ENCODE measurements at places on chromosomes 13 and 19.

DNA sequence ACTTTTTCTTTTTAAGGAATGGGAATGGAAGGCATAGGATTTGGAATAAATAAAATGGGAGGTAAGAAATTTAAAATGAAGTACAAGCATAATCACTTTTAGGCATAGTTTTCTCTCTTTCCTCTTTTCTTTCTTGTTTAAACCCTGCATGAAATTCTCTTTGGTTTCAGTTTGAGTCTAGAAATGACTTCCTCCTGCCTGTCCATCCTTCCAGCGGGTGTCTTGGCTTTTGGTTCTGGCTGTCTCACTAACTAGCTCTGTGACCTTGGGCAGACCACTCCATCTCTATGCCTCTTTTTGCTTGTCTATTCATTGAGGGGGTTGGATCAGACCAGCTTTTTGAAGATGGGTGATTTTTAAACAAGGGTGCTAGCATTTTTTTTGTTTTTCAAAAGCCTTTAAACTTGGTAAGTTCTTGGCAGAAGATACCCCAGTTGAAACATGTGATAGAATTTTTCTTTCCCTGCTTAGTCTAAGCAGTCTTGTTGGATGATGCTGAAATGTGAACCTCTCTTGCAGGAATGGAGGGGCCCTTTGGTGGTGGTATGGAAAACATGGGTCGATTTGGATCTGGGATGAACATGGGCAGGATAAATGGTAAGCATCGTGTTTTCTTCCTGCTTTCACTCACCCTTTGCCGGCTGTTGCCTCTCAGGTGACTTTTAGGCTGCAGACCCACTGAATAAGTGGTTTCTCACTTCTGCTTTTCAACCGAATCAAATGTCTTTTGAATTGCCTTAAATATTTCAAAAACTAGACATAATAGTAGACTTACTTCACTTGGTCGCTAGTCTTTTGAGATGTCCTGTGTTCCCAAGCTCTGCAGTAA lies 28.6 kb downstream of the PRAM1 start:
- DNase-seq = no peak

DNA sequence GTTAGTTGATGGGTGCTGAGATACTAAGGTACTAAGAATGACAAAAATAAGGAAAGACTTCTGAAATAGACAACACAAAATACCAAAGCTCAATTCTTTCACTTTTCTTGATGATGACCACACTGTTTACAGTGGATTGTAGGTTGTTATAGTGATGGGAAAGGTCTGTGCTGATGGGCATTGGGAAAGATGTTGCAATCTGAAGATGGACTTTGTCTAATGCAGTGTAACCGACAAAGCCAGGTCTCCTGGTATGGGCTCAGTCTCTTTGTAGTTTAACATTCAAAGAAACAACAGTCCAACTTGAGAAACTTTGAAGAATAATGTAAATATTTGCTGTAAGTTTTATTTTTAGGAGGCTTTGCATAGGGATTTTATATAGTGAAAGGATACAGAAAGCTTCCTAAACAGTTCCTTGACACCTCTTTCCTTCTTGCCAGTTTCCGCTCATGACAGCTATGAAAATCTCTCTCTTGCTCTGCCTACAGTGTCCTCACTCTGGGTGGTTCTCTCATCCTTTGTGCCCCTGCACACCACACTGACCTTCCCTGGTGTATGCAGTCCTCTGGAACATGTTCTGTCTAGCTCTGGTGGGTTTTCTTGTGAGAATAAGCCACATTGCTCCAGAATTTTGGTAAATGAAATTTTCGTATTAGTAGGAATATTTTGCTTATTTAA lies 172.2 kb downstream of the KCNRG start:
- no peak for DNase-seq

DNA sequence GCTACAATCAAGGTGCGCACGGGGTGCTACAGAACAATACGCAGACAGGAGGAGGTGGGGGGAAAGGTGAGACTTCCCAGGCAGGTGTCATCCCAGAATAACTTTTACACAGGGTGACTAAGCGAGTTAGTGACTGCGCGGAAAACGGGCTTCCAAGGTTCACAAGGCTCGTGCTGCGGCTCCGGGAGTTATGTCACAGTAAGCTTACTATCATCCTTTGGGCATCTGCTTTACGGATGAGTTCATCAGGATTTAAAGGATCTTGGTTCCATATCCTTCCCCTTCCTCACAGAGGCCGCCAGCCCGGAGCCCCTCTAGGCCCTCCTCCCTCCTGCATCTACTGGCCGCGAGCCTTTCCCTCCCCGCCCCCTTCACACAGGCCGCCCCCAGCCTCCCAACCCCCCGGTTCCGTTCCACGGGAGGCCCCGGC lies 474 bp upstream of the IFT88 start:
- DNase-seq = peak; percentile 77

DNA sequence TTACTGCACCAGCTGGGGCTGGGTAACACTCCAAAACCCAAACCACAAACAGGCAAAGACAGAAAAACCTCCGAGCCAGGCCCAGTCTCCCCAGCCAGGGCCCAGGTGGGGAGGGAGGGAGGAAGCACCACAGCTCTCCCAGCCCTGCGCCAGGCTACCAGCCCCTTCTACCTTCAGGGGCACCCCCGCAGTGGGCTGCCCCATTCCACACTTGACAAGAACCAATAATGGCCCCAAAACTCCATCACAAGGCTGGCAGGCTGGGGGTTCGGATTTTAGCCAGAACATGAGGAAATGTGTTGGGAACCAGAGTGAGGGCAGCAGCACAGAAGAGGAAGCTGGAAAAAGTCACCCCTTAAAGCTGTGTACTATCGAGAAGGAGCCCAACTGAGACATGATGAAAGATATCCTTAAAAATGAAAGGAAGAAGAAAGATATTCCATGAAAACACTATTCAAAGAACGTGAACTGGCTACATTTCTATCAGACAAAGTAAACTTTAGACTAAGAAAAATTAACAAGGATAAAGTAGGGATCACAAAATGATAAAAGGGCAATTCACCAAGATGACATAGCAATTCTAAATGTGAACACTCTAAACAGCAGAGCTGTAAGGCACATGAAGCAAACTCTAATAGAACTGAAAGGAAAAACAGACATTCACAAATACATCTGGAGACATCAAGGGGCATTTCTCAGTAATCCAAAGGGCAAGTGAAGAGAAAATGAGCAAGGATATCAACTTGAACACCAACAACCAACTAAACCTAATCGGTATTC lies 12.9 kb downstream of the TUBGCP3 start:
- DNase-seq = no peak

DNA sequence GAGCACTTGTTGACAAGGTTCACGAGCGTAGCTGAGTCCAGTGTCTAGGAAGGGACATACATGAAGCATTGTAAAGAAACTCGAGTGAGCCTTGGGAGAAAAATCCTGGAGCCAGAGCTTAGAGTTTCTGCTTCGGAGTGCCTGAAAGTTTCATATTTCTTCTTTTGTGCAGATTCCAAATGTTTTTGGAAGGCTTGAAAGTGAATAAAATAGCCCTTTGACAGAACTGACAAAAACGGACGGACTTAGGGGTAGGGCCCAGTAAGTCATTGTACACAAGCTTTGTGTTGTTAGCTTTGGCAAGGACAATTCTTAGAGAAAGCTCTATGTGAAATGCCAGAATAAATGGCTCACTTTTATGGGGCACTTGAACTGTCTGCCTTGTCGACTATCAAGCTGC lies 2.8 kb downstream of the RNF113B start:
- no peak for DNase-seq

- DNase-seq = no peak
These were observed 428.5 kb upstream of the NBEA start for GRCh38 chr13:34513526-34513925.

- no peak for DNase-seq
These were observed 888.6 kb downstream of the DIAPH3 start for GRCh38 chr13:59274958-59275727.

- DNase-seq = no peak
These were observed 207.8 kb downstream of the DCLK1 start for GRCh38 chr13:35923347-35923746.

DNA sequence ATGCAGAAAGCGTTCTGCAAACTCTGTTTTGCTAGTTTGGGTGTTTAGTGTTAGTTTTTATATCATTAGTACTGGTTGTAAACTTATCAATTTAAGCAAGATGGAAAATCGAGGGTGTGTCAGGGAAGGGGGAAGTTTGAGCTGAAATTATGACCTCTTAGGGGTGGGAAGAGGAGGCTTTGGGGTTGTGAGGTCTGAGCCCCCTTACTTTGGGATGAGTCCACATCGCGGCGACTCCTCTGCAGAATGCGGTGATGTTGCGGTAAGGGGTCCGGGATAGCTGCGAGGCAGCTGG lies 743 bp upstream of the NDUFS7 start:
- no peak for DNase-seq

DNA sequence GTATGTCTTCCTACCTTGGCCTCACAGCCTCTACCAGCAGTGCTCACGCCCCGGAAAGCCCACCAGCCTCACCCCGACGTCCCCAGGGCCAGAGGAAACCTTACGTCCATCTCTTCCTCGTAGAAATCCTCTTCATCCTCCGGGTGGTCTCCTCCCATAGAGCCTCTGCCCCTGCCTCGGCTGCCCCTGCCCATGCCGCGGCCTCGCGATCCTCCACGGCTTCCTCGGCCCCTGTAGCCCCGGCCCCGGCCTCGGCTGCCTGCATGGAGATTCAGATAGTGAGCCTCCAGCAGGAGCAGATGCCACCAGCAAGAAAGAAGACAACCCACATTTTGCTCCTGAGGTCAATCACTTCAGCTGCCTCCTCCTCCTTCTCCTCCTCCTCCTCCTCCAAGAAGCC lies 27.3 kb downstream of the ZC3H4 start:
- no peak for DNase-seq

DNA sequence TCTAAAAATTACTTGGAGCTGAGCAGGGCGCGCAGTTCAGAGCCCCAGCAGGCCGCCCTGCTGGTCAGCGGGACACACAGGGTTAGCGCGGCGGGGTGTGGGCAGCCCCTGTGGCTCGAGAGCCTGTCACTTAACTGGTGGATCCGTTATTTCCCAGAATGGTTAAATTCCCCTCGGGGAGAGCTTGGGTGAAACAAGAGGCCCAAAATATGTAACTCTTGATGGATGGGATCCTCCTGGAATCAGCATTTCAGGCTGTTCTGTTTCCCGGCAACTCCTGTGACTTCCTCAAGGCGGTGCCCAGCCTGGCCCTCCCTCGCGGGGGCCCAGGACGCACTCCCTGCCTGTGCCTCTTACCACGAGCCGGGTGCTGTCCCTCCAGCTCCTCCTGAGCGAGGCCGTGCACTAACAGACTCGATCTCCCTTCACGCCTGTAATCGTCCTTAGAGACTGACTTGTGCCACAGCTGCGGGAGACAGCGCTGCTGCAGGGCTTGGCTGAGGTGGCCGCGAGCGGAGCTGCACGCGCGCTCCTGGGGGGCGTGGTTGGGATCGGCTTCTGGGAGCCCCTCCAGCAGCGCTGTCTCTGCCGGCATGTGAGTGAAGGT lies 9.7 kb downstream of the PTBP1 start:
- DNase-seq = peak; percentile 25

GRCh38 chr13:42047561-42048341 lies 697 bp upstream of the DGKH start:
- DNase-seq = peak; percentile 71

GRCh38 chr19:32750441-32751055 lies 31.0 kb downstream of the TDRD12 start:
- DNase-seq = peak; percentile 9

DNA sequence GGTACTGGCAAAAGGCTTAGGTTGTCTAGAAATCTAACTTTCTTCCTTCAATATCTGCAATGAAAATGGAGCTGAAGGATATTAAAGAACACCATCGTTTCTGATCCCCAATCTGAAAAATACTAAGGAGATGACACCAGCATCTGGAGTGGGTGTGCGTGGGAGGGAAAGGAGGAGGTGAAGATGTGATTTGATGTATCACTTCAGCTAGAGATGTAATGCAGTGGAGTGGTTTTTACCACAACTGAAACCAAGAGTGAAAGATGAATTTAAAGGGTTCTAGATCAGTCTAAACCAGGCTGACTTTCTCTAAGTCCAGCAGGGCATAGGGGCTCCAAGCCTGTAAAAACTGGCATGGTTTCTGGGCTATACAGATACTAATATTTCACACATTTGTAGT lies 148.4 kb downstream of the AKAP11 start:
- no peak for DNase-seq

DNA sequence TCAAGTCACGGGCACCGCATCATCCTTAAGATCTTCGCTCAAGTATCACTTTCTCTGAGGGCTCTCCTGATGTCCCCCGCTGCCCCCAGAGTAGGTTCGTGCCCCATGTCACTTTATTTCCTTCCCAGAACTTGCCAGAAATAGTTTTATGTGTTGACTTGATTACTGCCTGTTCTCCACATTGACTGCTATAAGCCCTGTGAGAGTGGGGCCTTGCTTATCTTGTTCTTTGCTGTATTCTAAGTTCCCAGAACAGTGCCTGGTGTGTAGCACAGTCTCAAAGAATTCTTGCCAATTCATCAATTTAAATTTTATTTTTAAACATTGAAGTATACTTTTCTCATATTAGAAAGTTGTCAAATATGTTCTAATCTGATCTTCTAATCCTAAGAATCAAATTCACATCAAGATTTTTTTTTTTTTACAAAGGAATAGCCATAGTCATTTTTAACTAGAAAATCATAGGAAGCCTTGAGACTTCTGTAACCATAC lies 32.1 kb upstream of the GPR183 start:
- DNase-seq = no peak

GRCh38 chr19:20863176-20863575 lies 59.9 kb upstream of the ZNF85 start:
- peak; percentile 21 for DNase-seq

GRCh38 chr13:42094516-42095040 lies 46.1 kb downstream of the DGKH start:
- DNase-seq = no peak

DNA sequence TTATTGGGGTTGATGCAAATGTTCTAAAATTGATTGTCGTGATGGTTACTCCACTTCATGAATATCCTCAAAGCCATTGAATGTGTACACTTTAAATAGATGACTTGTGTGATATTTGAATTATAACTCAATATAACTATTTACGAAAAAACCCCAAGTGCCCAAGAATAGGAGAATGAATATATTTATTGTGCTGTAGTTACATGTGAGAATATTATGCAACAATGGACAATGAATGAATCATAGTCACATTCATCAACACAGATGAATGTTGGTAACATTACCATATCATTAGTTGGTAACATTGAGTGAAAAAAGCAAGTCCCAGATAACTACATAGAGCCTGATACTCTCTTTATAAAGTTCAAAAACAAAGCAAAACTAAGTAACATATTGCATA lies 127.8 kb upstream of the UBL3 start:
- no peak for DNase-seq

- DNase-seq = peak; percentile 84
These were observed 58.8 kb upstream of the ZNF681 start for GRCh38 chr19:23817519-23817918.

GRCh38 chr13:21069561-21070004 lies 8.2 kb upstream of the LATS2 start:
- DNase-seq = no peak

- DNase-seq = peak; percentile 92
These were observed 589 bp downstream of the ZBTB45 start for GRCh38 chr19:58519087-58519354.

- DNase-seq = no peak
These were observed 66.9 kb upstream of the DIAPH3 start for GRCh38 chr13:60230593-60230992.

DNA sequence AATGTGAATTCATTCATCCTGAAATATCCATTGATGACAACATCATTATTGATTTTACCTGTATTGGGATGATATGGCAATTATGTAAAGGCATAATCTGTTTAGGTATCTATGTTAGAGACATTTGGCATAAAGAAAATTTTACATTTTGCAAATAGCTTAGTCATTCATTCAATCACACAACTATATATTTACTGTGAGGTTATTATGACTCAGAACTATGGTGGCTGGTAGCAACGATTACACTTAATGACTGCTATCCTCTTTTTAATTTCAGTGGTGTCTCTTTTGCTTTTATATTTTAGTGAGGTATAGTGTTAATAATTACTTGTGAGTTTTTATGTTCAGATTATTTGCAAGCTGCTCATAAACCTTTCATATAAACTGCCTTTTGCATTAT lies 955.9 kb downstream of the SLITRK6 start:
- DNase-seq = no peak
